Hippocampal formation (tissue), 2 donors: ENCODE measurements at places on chromosomes 12 and 14.

GRCh38 chr12:8603856-8604255 lies 8.8 kb downstream of the AICDA start:
- no peak for DNase-seq

- DNase-seq, result no peak
Measured at GRCh38 chr12:51845482-51845881, 3.0 kb downstream of the FIGNL2 start.

- no peak for DNase-seq
Measured at GRCh38 chr12:6996040-6996441, 22.2 kb downstream of the LPCAT3 start.

GRCh38 chr12:111081600-111081999 lies 161.2 kb upstream of the MYL2 start:
- no peak for DNase-seq

DNA sequence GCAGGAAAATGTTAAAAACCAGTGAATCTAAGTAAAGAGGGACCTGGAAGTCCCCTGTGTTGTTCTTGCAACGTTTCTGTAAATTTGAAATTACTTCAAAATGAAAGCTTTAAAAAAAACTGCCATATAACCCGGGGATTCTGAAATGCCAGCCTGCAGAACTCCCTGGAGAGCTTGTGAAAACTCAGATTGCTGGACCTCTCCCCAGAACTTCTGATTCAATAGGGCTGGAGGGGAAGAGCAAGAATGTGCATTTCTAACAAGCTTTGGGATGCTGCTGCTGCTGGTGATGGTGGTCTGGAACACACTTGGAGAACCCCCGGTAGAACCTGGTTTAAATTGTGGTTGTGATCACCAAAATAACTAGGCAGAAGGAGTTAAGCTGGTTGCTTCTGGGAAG lies 300.0 kb upstream of the NOS1 start:
- DNase-seq, result no peak

DNA sequence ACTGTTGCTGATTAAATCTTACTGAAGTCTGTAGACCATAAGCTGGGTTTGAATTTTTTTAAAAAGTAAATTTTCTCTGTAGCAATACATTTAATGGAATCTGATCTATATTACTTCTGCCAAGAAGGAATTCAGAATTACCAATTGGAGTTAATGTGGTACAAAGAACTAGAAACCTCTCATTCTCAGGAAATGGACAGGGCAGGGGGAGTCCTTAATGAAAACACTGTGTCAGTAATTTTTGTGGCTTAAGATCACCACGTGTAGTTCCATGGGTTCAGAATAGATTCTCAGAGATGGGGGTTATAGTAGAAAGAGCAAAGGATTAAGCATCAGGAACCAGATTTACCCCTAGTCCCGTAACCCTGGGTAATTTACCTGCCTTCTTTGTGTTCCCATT lies 30.3 kb downstream of the FBXL14 start:
- DNase-seq, result no peak

DNA sequence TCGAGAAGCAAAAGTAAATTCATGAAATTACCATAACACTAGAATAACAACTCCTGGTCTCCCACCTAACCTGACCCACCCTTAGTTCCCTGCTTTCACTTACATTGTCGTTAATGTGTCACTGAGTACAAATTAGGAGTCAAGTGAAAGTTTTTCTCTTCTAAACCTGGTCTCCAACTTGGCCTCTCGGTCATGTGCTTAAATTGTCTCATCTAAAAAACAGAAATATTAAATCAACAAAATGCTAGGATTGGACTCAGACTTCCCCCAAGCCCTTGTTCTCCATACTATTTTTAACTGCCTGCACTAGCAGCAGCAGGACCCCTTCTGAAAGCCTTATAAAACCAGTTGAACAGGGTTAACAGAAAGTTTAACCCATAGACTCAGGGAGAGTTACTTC lies 1.8 kb upstream of the BTG1 start:
- DNase-seq, result no peak

GRCh38 chr12:92624236-92624635 lies 78.6 kb upstream of the PLEKHG7 start:
- DNase-seq, result no peak

DNA sequence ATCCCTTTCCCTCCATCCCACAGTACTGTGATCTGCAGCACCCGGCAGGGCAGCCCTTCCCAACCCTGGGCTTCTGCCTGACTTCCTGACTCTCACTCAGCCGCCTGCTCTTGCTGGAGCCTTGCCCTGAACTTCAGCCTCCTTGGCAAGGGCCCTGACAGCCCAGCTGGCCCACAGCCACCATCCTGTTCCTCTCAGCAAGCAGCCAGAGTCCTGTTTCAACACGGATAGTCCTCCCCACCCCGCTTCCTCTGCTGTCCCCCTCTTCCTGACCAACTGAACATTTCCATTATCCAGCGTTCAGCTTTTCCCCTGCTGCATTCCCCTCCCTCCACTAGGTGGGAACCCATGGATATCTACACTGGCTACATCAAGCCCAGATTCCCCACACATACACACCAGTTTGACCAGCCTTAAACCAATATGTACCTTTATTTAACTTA lies 74.0 kb upstream of the MDM1 start:
- peak; percentile 44 for DNase-seq

- DNase-seq, result no peak
Measured at GRCh38 chr12:22043943-22044342, 2.1 kb upstream of the CMAS start.

- no peak for DNase-seq
Measured at GRCh38 chr12:67426067-67426466, 156.9 kb downstream of the CAND1 start.

- no peak for DNase-seq
Measured at GRCh38 chr12:42510823-42511222, 78.7 kb downstream of the PRICKLE1 start.

DNA sequence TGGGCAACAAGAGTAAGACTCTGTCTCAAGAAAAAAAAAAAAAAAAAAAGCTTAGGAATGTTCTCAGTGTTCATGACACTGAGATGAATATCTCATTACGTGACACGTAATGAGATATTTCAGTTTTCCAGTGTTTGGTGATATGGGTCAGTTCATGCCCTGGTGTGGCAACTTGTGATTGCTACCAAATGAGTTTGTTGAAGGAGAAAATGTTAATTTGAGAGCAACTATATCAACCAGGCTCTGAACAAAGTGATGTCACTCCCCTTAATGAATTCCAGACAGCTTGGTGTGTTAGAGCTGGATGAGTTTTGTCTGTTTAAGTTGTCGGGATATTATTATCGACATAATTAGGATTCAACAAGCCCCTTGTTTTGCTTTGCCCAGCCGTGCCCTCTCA lies 211.7 kb downstream of the DPF3 start:
- no peak for DNase-seq

- DNase-seq, result no peak
Measured at GRCh38 chr14:46053221-46053620, 598.4 kb downstream of the RPL10L start.
